DMS 273 treated with DMSO at 0.1 percent for 48 hours (cell line): ENCODE measurements at places on chromosomes 6 and 20.
A peak's percentile ranks its signal among the peaks of the same experiment; 100 is the strongest.

DNA sequence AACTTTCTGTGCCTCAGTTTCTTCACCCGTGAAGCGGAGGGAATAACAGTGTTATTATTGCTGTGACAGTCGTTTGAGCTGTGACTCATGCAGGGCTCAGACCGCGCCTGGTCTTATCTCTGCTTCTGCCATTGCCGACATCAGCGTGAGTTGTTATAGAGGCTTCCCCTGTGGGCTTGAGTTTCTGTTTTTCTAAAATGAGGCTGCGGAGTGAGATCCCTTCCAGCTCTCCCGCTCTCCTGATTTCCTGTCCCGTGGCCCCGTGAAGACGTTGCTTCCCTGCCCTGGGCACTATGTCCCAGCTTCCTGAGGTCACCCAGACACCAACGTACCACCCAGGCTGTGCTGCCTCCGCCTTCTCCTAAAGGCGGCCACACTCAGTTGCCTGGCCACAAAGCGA lies 278.5 kb downstream of the BMP7 start:
- DNase-seq, result no peak

- DNase-seq, result no peak
These were observed 42.4 kb upstream of the ECHDC1 start for GRCh38 chr6:127385668-127386430.

DNA sequence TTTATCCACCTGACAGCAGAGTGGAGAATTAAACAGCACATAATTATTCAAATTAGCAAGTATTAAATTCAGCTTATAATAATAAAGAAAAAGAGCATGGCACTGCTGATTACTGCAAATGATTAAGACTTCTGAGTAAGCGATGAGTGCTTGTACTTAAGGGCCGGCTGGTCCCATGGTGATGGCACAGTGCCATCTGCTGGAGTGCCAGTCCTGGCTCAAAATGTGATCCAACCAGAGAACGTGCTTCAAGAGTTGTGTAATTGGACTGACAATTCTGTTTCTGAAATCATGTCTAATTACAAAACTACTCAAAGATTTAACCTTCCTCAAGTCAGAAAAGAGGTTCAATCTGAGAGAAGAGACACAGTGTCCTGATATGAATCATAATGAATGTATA lies 181.6 kb upstream of the RGS17 start:
- DNase-seq, result no peak

- DNase-seq, result no peak
These were observed 45.5 kb downstream of the UBE2V1 start for GRCh38 chr20:50067461-50067860.

GRCh38 chr6:16236631-16237199 lies 1.7 kb upstream of the GMPR start:
- no peak for DNase-seq

GRCh38 chr6:106192824-106193223 lies 106.7 kb downstream of the PRDM1 start:
- no peak for DNase-seq

- DNase-seq, result no peak
These were observed 61.9 kb upstream of the JARID2 start for GRCh38 chr6:15183979-15184378.

DNA sequence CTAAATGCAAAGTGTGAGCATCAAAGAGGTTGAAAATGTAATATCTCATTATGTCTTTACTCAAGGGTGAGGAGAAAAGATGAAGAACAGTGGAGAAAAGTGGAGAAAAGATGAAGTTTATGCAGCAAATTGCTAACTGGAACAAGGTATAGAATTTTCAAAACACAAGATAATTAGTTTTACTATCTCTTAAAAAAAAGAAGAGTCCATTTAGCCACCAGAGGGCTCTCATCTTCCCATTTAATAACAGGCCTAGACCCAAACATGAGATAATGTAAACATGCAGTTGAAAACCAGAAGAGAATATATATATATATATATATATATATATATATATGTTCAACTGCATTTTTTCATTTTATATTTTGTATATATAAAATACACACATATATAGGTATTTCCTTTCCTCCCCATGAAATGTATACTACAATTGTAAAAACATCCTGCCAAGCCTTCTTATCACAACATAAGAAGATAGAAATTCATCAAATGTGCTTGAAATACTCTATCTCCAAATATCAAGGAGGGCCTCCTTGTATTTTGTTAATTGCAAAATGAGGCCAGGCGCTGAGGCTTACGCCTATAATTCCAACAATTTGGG lies 78.4 kb downstream of the ADTRP start:
- no peak for DNase-seq

DNA sequence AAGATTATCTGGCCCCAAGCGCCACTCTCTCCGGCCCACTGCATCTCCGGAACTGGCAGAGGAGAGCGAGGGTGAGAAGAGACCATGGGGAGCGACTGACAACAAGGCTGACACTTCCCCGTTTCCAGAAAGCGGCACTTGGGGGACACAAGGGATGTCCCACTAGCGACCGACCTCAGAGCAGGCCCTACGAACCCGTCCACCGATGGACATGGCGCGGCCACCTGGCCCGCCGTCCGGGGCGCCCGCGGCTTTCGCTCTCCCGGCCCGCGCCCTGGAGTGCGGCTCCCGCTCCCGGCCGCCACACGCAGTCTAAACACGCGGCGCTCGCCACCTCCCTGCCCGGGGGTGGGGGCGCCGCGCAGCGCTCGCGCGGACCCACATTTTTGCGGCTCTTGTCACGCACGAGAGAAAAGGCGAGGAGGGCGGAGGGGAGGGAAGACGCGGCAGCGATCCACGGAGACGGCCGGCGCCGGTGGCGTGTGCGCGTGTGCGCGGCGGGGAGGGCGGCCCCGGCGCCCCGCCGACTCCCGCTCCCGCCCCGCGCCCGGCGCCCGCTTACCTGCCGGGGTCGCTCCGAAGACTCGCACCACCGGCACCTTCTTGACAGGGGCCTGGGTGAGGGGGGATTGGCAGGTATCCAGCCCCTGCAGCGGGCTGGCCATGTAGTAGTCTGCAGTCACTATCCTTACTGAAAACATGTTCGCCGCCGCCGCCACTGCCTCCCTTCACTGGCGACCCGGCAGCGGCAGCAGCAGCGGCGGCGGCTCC lies 645 bp downstream of the REV3L start:
- DNase-seq, result no peak

GRCh38 chr6:107489636-107490565 lies at the start of gene SOBP:
Gene SOBP, plus strand, starts transcription at chr6:107490117. Its CDS starts 500 bp downstream, at chr6:107490617.
- peak; percentile 55 for DNase-seq

- DNase-seq, result no peak
These were observed 55.3 kb downstream of the DLGAP4 start for GRCh38 chr20:36361406-36361805.

DNA sequence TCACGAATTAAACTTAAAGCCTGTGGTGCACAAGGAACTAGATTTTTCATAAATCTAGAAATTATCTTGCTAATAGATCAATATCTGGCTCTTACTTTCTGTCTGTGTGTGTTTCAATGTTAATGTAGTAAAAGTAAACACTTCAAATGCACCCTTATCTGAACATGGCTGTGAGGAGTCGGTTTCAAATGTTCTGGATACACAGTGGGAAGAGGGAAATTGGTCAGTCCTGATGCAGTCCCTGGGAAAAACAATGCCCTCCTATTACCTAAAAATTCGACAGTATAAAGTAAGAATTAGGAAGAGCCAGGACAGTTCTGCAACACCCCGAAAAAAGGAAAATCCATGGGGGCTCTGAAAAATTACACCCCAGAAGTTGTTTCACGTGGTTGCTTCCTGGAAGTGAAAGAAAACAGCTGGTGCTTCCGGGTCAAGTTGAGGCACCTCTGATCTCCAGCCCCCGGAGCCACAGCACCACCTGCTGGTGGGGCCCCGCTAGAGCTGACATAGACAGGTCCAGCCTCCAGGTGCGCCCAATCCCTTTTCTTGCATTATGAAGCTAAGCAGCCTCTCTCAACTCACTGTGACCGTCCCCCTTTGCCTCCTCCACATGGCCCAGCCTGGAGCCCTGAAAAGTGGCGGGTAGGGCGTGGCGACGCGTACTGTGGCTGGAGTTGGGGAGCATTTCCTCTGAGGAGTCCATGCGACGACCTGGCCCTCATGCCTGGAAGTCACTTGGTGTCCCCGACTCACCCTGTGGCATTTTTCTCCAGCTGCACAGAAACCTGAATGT lies 8.3 kb downstream of the SEMG2 start:
- no peak for DNase-seq

DNA sequence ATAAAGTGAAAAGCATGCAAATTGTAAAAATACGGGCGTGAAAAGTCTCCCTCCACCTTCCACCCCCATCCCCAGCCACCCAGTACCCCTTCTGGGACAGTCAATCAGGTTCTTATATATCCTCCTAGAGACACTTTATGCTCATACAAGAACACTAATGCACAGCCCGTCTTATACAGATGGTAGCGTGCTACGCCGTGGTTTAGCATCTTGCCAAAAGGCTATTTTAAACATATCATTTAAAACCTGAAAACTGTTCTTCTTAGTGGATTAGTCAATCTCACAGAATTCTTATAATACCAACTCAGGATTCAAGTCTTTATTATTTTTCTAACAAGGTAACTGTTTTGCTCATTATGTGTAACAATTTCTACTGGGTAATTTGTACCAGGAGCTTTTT lies 57.2 kb upstream of the MRPS10 start:
- no peak for DNase-seq

- no peak for DNase-seq
These were observed 37.5 kb downstream of the YTHDF1 start for GRCh38 chr20:63178446-63178820.

- no peak for DNase-seq
These were observed 9.6 kb downstream of the CCM2L start for GRCh38 chr20:32019563-32020463.

GRCh38 chr20:1473246-1474220 lies 6.9 kb upstream of the NSFL1C start:
- DNase-seq, result no peak

DNA sequence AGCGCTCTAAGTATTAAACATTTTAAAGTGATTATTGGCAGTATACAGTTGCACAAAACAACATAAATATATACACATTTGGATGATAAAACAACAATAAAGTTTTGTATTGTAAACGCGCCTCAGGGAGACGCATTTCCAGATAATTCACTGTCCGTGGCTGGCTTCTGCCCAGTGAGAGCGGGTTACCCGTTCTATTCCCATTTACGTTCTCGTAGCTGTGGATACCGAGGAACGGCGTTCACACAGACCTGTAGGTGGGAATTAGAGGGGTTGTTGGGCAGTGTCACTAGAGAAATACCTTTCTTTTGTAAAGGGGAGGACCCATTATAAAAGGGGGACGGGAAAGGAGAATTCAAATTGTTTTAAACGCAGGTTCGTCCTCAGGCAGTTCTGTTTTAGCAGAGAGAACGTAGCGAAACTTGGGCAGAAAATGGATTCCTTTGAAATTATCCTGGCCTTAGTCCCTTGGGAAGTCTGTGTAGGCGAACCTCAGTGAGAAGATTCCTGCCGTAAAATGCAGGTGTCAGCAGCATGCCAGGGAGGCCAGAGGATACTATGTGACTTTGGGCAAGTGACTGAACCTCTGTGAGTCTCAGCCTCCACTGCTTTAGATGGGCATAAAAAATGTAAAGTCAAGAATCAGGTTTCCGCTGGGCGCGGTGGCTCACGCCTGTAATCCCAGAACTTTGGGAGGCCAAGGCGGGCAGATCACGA lies 756 bp downstream of the MTG2 start:
- no peak for DNase-seq

DNA sequence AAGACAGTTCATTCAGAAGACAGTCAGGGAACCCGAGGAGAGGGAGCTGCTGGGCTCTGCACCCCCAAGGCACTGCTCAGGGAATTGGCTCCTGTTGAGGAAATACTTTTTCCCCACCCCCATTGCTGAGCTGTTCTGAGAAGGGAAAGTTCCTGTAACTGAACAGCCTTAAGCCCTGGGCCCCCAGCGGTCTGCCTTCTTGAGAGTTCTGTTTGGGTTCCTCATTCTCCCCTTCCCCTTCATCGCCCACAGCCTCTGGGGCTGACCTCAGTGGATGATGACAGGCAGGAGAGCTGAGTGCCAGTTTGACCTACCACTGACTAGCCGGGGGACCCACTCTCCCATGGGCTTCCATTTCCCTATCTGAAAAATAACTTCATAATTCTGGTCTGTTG lies 10.7 kb downstream of the HCK start:
- no peak for DNase-seq

DNA sequence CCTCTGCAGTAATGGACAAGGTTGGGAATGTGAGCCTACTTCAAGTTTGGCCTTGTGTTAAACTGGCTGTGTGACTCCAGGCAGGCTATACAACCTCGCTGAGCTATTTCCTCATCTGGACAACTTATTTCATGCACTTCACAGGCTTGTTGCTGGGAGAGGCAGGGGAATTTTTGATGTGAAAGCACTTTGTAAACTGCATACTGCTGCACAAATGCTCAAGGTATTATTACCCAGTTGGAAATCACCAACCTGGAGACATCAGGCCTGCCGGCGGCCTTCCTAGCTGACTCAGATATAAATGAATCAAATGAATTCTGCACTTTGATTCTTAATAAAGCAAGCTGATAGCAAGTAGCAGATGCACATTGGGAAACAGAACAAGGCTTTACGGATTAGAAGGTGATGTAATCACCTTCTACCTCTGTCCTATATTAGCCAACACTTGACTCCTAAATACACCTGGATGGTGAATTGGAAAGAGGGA lies 10.1 kb downstream of the JARID2 start:
- no peak for DNase-seq

DNA sequence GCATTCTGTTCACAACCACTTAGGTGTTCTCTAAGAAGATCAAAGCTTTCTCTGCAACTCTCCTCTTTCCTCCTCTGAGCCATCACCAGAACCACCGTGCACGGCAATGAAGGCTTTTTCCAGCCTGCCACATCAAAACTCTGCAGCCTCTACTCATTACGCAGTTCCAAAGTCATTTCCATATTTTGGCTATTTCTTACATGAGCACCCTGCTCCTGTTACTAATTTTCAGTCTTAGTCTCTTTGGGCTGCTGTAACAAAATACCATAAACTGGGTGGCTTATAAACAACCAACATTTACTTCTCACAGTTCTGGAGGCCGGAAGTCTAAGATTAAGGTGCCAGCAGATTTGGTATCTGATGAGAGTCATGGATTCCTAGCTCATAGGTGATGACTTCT lies 70.4 kb upstream of the THBS2 start:
- no peak for DNase-seq

DNA sequence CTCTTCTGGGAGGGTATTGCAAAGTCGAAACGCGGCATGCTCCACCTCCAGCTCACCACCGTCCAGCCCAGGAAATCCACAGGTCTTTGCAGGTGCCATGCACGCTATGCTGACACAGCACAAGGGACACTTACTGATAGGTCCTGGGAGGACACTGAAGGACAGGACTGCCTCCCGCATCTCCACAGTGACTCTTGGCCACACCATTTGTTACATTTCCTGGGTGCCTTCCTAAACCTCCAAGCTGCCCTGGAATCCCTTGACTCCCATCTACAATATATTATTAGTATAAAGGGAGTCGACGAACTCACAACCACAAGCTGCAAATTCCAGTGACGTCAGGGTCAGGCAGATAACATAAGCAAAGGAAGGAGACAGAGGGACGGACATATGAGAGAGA lies 106.9 kb downstream of the JPH2 start:
- DNase-seq, result no peak

DNA sequence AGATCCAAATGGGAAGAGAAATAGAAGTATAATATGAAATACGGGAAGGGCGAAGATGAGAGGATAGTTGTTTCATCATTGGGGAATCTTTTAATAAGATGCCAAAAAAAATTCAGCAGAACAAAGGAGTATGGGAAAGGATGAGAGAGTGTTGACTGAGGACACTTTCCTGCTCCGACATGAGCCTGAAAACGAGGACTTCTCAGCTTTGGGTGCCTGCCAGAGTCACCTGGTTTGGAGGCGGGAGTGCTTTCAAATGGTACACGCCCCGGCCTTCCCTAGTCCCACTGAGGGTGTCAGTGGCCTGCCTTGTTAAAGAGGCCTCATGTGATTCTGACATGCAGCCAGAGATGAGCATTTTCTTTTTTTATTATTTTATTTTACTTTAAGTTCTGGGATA lies 250.9 kb downstream of the ANKRD60 start:
- DNase-seq, result no peak
